ENCODE measurements at places on chromosomes 2 and 18.

- no peaks in the 10 kb centered on the region for H3K36me3 ChIP-seq
- H3K4me3 ChIP-seq = peak overlapping the region; percentile 83
- H3K4me1 ChIP-seq = peaks cover 43% of the 10 kb centered on the region
- H3K27ac ChIP-seq = peak overlapping the region; percentile 84
- no peak for DNase-seq
- H3K27me3 ChIP-seq = no peaks in the 10 kb centered on the region
These were observed 1.8 kb downstream of the ACVR1 start for GRCh38 chr2:157874348-157874747.

DNA sequence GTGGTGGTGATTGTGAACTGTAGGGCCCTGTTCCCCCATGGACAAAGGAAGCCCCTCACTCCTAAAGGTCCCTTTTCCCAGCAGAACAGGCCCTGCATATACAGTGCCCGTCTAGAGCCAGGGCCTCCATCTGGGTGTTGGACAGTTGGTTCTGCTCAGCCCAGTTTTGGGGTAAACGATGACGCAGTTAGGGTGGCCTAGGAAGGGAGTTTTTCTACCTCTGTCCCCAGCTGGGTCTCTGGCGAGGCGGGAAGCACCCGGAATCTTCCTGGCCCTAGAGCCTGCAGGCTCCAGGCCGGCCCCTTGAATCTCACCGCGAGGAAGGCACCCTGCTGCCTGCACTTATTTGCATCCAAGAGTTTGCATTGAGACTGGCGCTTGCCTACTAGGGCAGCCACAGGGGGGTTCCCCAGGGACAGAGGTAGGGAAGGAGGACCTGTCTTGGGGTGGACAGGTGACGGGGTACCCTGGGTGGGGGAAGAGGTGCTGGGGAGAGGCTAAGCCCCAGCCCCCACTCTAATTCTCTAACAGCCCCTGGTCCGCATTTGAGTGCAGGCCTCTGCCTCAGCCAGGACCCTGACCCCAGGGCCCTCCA is 529 bp upstream of the MTA3 start:
- peaks cover 30% of the 10 kb centered on the region for H3K4me1 ChIP-seq
- peak overlapping the region; percentile 88 for H3K4me3 ChIP-seq
- H3K27ac ChIP-seq = peak overlapping the region; percentile 82
- no peaks in the 10 kb centered on the region for H3K27me3 ChIP-seq
- DNase-seq = no peak

- H3K27me3 ChIP-seq = no peaks in the 10 kb centered on the region
- H3K4me3 ChIP-seq = no peak overlapping the region
- H3K4me1 ChIP-seq = no peaks in the 10 kb centered on the region
- H3K27ac ChIP-seq = no peak overlapping the region
These were observed 641.1 kb downstream of the TMEM182 start for GRCh38 chr2:103402944-103403343.

GRCh38 chr18:61503688-61504087 is 170.5 kb downstream of the CDH20 start:
- no peak overlapping the region for H3K4me3 ChIP-seq
- H3K36me3 ChIP-seq = no peaks in the 10 kb centered on the region
- H3K27ac ChIP-seq = no peak overlapping the region
- no peak for DNase-seq
- H3K27me3 ChIP-seq = no peaks in the 10 kb centered on the region

DNA sequence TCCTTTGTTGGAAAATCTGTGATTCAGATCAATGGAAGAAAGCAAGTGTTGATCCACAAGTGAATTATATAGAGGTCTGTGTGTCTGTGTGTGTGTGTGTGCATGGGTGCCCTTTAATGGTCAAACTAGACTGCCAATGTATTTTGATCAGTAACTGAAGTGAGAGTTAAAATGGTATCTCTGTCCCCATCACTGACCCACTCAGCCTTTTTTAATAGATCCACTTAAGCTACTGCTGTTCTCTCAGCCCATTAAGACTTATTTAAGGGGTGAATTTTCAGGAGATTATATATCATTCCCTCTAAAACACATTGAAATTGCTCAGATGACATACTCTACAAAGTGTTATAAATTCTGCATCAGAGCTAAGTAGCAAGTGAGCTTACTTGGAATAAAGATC is 193.7 kb upstream of the SIX3 start:
- no peaks in the 10 kb centered on the region for H3K4me1 ChIP-seq
- H3K4me3 ChIP-seq = no peak overlapping the region
- no peaks in the 10 kb centered on the region for H3K36me3 ChIP-seq
- H3K27me3 ChIP-seq = no peaks in the 10 kb centered on the region
- no peak overlapping the region for H3K27ac ChIP-seq
- DNase-seq = no peak

DNA sequence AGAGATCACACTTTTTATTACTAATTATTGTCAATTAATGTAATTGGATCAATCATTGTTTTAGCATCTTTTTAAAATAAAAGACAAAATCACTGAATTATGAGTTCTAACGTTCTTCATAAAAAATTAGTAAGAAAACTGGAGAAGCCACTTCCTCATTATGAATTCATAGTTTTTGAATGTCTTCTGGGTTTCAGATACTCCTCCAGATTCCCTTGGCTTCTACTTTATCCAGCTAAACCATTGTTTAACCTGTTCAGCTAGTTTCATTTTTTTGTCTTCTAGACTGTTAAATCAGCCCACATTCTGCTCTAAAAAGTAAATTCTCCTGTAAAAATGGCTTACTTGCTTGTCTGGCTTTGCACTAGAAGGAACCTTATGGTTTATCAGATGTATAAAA is 753.4 kb upstream of the ACVR2A start:
- H3K27ac ChIP-seq = no peak overlapping the region
- no peaks in the 10 kb centered on the region for H3K36me3 ChIP-seq

DNA sequence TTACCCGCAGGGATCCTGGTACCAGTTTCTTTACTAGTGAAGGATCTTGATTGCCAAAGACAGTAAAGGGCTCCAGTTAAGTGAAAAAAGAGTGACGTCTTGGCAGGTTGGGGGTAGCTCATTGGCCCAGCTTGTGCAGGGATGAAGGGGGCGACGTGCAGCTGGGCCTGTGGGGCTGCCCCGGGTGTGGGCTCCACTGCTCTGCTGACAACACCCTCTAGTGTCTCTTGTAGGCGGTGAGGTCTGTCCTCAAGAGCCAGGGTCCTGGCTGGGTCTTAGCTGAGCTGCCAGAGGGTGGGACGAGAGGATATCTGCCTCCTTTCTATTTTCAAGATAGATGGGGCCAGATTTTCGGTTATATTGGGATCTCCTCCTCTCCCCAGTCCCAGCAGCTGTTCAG is 6.1 kb downstream of the ARHGEF4 start:
- no peak for DNase-seq
- H3K27me3 ChIP-seq = peaks cover 3% of the 10 kb centered on the region
- H3K27ac ChIP-seq = no peak overlapping the region
- H3K36me3 ChIP-seq = no peaks in the 10 kb centered on the region
- H3K4me1 ChIP-seq = no peaks in the 10 kb centered on the region

DNA sequence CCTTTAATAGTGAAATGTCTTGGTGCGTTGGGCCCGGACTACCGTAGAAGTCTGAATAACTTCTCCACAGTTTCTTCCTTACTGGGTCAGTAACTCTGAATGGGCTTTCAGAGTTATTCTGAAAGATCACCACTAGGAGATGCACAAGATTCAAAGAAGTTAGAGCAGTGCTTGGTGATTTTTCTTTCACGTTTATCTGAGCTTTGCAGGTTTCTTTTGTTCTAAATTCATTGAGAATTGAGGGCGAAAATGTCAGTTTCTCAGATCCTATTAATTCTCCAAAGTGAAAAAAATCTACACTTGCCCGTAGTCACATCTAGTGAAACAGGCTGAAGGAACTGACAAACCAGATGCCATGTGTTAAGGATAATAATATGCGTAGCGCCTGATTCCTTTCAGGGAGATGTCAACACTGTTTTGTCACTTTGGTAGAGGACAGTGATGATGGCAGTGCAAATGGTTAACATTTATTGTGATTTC is 70.1 kb downstream of the QPCT start:
- H3K36me3 ChIP-seq = no peaks in the 10 kb centered on the region
- no peak overlapping the region for H3K4me3 ChIP-seq
- no peaks in the 10 kb centered on the region for H3K27me3 ChIP-seq
- no peaks in the 10 kb centered on the region for H3K4me1 ChIP-seq
- H3K27ac ChIP-seq = no peak overlapping the region
- DNase-seq = no peak

DNA sequence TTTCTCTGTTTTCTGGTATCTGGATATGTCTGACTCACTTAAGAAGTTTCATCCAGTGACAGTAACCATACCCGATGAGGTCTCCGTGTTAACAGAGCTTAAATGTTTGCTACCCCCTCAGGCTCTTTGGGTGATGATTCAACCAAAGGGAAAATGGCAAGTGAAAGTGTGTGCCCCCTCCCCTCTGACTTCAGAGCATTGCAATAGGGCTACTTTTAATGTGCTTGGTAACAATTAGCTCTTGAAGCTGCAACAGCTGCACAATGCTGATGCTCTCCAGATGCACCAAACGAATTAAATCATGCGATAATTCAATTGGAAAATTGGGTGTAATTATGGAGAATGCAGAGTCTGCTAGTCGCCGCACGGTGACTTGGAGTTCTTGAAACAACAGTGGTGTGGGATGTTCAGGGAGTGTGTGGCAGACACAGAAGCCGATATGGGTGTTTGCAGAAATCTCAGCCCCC is 270.7 kb downstream of the ALK start:
- H3K36me3 ChIP-seq = no peaks in the 10 kb centered on the region
- H3K4me1 ChIP-seq = no peaks in the 10 kb centered on the region
- no peaks in the 10 kb centered on the region for H3K27me3 ChIP-seq

DNA sequence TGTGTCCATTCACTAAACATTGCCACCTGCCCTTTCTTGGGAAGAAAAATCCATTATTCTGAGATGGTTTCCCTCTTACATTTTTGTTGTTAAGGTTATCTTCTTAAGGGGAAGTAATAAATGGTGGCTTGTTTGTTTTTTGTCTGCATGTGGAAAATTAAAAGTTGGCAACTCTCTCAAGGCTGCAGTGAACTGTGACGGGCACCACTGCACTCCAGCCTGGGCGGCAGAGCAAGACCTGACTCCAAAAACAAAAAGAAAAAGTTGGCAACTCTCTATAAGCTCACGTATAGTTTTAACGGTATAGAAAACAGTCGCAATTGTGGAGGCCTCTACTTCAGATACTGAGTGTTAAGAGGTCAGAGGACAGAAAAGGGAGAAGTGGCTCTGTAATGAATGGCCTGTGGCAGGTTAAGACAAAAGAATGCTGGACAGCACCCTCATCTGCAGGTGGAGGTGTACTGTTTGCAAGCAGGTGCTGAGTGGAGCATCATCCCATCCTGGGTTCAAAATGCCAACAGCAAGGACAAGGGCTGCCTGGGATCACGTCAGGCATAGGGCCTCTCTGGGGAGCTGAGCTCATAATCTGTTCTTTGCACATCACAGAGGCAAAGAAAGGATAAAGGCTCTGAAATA is 16.7 kb downstream of the L3MBTL4 start:
- no peaks in the 10 kb centered on the region for H3K4me1 ChIP-seq
- H3K36me3 ChIP-seq = no peaks in the 10 kb centered on the region
- DNase-seq = no peak
- no peak overlapping the region for H3K27ac ChIP-seq

- H3K27ac ChIP-seq = no peak overlapping the region
- DNase-seq = no peak
- H3K36me3 ChIP-seq = no peaks in the 10 kb centered on the region
- H3K4me3 ChIP-seq = no peak overlapping the region
These were observed 74.7 kb upstream of the PTPRM start for GRCh38 chr18:7492385-7492784.

- no peaks in the 10 kb centered on the region for H3K4me1 ChIP-seq
- DNase-seq = no peak
- no peaks in the 10 kb centered on the region for H3K27me3 ChIP-seq
- no peak overlapping the region for H3K27ac ChIP-seq
- H3K4me3 ChIP-seq = no peak overlapping the region
These were observed 63.9 kb downstream of the PXDN start for GRCh38 chr2:1680222-1681016.

- no peak for DNase-seq
- no peak overlapping the region for H3K27ac ChIP-seq
- no peaks in the 10 kb centered on the region for H3K36me3 ChIP-seq
- no peak overlapping the region for H3K4me3 ChIP-seq
- no peaks in the 10 kb centered on the region for H3K4me1 ChIP-seq
- H3K27me3 ChIP-seq = no peaks in the 10 kb centered on the region
These were observed 86.8 kb downstream of the EML6 start for GRCh38 chr2:54810246-54810645.

DNA sequence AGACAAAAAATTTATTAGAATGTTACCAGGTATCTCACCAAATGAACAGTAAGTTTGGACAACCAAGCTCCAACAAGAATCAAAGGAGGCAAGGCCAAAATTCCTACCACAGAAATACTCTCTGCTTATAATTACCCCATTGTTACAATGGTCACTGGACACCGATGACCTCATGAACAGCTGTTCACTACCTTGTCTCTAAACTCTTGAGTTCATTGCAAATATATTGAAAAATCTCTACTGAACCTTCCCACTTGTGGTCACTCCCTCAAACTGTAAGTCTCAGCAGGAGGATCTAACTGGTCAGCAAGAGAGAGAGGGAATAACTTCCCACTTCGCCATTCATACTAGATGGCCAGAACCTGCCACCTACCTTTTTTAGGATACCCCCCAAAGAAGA is 50.0 kb downstream of the ERBB4 start:
- no peak for DNase-seq
- no peak overlapping the region for H3K4me3 ChIP-seq
- H3K36me3 ChIP-seq = no peaks in the 10 kb centered on the region
- no peak overlapping the region for H3K27ac ChIP-seq
